ENCODE measurements at places on chromosomes 5 and 9. TPM values are rescaled to one million over a fixed set of nuclear protein-coding genes. Genes with fewer than 3 reads are reported as not detected.

The OSMR gene
- 32.2 TPM for total RNA-seq

The C9orf50 gene
- not detected for total RNA-seq

The C9orf153 gene
- total RNA-seq = 0.80 TPM

The PBX3 gene
- 29.8 TPM for total RNA-seq

The ORM2 gene
- total RNA-seq = 2.9 TPM

The CCNG1 gene
- total RNA-seq = 221 TPM

The SLC36A3 gene
- not detected for total RNA-seq

The CDO1 gene
- 342 TPM for total RNA-seq
